ENCODE measurements at places on chromosomes 2 and 18.

DNA sequence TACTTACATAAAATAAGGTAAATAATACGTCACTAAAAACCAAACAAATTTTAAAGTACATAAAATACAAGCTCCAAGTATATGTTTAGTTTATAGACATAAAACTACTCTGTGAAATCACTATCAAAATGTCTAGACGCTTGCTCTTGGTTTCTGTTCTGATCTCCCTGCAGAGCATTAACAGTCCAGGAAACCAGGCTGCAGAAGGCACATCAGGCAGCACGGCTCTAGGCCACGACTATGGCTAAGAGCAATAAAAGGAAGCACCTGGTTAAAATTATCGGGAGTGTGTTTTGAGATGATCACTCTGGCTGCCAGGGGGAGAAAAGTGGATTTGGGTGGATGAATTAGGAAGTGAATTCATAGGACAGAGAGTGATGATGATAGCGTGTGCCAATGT, 196.0 kb upstream of the SPHKAP start:
- no peak for DNase-seq

DNA sequence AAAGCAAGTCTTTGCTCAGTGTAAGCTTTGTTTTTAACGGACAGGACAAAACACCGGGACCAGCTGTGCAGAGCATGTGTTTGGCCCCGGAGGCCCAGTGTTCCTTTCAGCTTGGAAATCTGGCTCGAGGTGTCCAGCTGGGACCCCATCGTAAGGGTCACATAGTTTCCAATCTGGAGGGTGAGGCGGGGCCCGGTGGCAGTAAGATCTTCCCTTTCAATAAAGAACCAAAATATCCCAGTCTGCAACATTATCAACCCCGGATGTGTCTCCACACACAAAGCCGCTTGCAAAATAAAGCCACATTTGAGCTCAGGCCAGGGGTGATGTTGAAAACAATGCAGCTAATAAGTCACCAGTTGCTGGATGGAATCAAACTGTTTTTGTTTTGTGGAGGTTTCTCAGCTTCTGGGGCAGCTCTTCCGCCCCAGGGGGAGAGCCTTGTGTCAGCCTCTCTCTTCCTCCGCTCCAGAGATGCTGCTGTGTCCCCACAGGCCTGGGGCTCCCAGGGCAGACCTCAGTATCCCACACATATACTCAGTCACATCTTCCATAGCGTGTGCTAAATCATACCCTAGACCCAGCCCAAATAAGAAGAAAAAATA, 138.6 kb upstream of the GLI2 start:
- DNase-seq: no peak

DNA sequence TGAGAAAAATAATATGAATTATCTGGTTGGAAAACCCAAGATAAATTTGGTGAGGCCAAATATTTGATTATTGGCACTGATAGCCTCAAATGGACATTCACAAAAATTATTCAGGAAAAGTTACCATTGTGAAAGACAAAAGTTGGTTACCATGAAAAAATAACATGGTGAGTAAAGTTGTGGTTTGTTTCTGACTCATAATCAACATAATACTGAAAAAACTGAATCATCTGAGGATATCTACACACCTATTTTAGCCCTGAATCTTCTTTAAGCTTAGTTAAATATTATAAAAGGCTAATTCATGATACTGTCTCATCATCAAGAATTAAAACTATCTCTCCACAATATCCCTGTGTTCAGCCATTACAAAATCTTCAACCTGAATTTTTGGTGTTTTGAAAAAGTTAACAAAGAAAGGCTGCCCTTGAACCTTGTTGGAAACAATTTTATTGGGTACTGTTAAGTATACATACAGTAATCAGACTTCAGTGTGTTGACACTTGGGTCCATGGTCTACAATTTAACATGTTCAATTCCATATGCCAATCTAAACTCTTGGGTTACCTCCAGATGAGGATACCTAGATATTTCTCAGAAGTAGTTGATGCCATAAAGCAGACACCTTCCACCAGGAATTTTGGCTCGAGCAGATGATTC, 607.5 kb upstream of the SLC39A10 start:
- no peak for DNase-seq

DNA sequence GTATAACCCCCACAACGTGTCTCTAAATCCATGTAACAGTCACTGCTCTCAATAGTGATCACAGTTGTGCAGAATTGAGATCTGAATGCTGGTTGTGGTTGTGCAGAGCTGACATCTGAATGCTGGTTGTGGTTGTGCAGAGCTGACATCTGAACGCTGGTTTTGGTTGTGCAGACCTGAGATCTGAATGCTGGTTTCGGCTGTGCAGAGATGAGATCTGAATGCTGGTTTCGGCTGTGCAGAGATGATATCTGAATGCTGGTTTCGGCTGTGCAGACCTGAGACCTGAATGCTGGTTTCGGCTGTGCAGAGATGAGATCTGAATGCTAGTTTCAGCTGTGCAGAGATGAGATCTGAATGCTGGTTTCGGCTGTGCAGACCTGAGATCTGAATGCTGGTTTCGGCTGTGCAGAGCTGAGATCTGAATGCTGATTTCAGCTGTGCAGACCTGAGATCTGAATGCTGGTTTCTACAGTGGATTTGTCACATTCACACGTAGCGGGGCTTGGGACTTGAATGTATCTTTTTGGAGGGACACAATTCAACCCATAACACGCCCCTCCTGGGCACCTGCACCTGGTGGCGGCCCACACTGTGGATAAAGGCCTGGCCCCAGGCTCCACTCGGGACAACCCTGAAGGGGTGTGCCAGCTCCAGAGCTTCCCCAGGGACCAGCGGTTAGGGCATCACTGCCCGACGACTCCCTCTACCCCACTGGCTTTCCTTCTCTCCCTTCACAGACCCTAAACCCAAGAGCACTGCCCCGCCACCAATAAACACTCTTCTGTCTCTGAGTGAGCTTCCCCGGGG, 51.1 kb upstream of the SLC66A3 start:
- DNase-seq: no peak

DNA sequence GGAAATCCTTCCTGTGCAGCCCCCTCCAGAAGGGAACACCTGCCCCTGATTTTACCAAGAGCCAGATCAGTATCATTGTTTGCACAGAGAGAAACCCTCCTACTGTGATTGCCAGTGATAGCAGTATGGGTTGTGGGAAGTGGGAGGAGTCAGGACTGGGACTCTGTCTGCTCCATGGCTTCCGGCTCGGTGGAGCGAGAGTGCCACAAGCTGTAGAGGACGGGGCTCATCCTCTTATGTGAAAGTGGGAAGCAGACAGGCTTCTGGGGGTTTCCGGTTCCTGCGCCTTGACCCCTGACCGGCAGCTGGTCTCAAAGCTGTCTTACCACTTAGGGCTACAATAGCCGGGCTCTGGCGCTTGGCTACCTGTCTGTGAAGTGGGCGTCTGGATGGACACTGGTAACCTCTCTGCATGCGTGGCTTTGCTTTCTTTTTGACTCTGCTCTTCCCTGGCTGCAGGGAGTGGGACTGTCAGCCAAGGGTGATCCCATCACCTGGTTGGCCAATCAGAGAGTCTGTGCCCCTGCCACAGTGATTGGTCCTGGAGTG, 79.7 kb downstream of the BCL2L11 start:
- DNase-seq: no peak
